ENCODE measurements at places on chromosomes 4 and X.

GRCh38 chr4:158906073-158906472 lies 137.2 kb downstream of the FNIP2 start:
- no peak overlapping the region for H3K4me3 ChIP-seq
- DNase-seq, result no peak
- no peak overlapping the region for H3K27ac ChIP-seq
- peaks cover 27% of the 10 kb centered on the region for H3K36me3 ChIP-seq
- H3K4me1 ChIP-seq, result no peaks in the 10 kb centered on the region
- H3K27me3 ChIP-seq, result no peaks in the 10 kb centered on the region

DNA sequence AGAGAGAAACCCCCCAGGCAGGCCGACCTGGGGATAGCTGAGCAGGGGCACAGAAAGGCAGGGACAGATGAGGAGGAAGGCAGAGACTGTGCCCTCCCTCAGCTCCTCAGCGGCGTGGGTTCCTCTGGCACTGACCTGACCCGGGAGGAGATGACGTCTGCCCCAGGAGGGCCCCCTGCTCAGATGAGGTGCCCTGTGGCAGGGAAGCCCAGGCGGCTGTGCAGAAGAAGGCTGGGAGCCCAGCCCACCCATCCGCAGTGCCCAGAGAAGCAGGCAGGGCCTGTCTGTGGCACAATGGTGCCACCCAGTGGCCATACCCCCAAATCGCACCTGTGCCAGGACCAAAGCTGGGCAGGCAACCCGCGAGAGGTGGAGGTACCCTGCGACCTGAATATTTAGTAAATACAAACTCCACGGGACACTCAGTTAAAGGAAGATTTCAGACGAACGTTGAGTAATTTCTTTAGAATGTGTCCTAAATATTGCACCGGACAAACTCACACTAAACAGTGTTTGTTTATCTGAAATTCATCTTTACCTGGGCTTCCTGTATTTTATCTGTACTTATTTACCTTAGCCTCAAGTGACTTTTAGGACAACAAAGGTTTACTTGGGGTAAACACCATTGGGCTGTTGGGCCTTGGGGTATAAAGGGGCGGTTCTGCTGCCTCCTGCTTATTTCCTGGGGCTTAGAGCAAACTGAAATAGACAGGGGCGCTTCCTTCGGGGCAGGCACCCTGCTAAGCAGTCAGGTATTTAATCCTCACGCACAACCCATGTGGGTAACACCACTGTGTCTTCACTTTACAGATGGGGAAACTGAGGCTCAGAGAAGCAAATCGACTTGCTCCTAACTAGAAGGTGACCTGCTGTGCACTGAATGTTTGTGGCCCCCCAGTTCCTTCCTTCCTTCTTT lies 46.5 kb upstream of the HMX1 start:
- no peaks in the 10 kb centered on the region for H3K36me3 ChIP-seq
- H3K27me3 ChIP-seq, result peaks cover 50% of the 10 kb centered on the region
- H3K4me3 ChIP-seq, result no peak overlapping the region
- peak; percentile 76 for DNase-seq

DNA sequence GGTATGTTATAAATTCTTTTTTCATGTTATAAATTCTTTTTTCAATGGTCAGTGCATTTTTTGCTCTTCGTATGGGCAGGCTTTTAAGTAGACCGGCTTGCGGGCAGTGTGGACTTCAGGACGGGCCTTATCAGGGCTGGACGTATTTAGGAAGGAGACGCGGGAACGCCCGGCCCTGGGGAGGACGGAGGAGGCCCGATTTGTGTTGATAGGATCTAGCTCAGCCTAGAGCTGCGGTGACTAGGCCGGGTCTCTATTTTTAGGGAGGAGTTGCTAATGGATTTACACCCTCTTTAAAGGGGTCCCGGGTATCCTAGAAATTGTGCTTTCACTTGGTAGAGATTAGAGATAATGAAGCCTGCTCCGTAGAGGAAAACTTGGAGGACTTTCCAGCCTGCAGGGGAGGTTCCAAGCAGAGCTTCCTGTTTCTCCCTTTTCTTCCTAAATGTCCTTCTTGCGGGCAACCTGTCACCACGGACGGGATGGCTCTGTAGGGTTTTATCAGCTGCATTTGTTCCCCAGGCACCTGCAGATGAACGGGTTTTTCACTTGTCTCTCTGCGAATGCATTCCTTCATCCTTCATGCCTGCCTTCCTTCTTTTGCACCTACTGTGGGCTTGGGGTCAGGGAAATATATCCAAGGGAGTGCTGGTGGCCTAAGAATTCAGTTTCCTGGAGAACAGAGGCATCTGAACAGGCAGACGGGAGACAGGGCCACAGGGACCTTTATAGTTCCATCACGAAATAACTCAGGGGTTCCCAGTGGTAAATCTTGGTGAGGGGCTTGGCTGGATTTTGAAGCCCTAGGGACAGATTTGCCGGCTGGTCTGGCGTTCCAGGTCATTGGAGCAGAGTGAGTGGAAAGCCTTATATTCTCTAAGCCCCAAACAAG lies 1.4 kb downstream of the CD99 start:
- H3K27me3 ChIP-seq, result no peaks in the 10 kb centered on the region
- peak overlapping the region; percentile 94 for H3K4me3 ChIP-seq
- H3K36me3 ChIP-seq, result no peaks in the 10 kb centered on the region
- H3K27ac ChIP-seq, result peak overlapping the region; percentile 95
- no peak for DNase-seq

DNA sequence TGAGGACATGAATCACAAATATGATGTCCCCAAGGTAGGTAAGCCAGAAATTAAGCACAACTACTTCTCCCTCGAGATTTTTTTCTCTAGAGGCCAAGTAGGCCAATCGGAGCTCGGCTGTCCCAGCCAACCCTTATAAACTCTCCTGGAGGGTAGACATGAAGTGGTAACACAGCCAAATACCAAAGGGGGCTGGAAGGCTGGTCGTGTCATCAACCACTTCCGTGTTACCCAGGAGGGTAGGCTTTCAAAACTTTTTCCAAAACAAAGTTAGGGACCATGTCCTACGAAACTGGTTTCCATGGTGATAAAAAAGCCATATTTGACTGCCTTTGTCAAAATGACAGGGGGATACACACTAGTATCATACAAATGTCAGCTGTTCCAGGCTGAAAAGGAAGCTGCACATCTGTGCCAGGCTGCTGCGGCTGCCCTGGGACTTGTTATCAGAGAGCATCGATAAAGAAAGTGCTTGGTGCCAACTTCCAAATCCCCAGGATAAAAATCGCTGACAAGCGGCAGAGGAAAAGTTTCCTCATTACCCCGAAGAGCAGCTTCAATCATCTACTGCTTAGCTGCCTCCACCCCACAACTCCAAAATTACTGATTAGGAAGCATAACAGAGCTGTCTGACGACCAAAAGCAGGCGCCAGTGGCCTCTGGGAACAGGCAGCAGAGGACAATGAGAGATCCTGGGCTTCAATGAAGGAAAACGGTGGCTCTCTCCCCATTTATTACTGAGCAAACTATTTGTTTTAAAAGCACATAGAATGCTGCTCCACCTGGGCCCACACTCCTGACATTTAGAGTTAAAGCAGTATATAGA lies 20.8 kb downstream of the BCOR start:
- H3K27ac ChIP-seq, result no peak overlapping the region
- DNase-seq, result no peak
- H3K36me3 ChIP-seq, result peaks cover 37% of the 10 kb centered on the region
- H3K4me1 ChIP-seq, result peaks cover 12% of the 10 kb centered on the region
- H3K27me3 ChIP-seq, result no peaks in the 10 kb centered on the region

- no peaks in the 10 kb centered on the region for H3K36me3 ChIP-seq
- no peaks in the 10 kb centered on the region for H3K27me3 ChIP-seq
- no peak overlapping the region for H3K27ac ChIP-seq
- H3K4me1 ChIP-seq, result peaks cover 8% of the 10 kb centered on the region
- H3K4me3 ChIP-seq, result no peak overlapping the region
- DNase-seq, result no peak
Measured at GRCh38 chr4:165437691-165438090, 58.9 kb downstream of the CPE start.

DNA sequence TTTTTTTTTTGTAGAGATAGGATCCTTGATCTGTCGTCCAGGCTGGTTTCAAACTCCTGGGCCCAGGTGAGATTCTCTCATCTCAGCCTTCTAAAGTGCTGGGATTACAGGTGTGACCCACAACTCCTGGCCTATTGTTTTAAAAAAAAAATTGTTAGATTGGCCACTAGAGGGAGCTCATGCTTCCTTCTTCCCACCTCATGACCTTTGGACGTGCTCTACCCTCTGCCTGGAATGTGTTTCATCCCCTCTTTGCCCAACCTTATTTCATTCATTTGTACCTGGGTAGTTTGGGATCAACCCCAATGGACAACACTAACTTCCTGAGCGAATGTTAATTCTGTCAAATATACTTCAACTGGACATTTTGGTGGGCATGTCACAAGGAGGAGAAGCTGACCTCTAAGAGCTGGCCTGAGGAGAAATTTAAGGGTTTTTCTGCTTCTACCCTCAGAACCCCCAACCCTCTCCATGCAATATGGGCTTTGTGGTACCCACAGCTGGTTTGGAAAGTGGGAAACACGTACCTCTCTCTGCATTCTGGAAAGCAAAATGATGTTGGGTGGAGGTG lies 6.4 kb downstream of the PPEF2 start:
- no peak overlapping the region for H3K4me3 ChIP-seq
- no peak overlapping the region for H3K27ac ChIP-seq
- no peak for DNase-seq
- no peaks in the 10 kb centered on the region for H3K4me1 ChIP-seq
- H3K27me3 ChIP-seq, result peaks cover 4% of the 10 kb centered on the region

DNA sequence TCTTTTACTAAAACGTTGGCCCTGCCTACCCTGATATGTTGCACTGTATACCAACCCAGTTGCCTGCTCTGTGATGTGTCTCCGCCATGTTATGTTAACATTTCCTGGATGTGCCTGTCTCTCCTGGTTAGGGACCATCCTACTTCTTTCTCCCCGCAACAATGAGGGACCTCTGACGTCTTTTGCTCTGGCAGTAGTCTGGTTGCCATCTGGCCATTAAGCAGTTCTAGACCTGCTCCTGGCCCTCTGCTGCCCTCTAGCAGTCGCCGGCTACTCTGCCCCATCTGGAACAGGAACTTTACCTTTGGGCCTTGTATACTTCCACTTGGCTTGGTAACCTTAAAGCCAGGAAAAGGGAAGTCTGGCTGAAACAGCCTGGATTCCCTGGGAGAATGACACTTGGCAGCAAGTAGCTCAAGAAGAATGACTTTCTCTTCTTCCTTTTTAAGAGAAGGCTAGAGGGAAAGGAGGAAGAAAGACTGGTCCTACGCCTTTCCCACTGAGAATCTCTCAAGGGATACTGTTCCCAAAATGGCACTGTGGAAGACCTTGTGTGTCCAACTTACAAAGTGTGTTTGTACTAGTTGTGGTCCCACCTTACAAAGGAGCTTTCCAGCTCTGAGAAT lies 63.5 kb downstream of the GPC3 start:
- H3K4me1 ChIP-seq, result no peaks in the 10 kb centered on the region
- H3K36me3 ChIP-seq, result no peaks in the 10 kb centered on the region
- H3K4me3 ChIP-seq, result no peak overlapping the region
- DNase-seq, result no peak
- no peak overlapping the region for H3K27ac ChIP-seq

GRCh38 chrX:17735406-17735805 lies 1.9 kb upstream of the SCML1 start:
- H3K36me3 ChIP-seq, result no peaks in the 10 kb centered on the region
- H3K27me3 ChIP-seq, result no peaks in the 10 kb centered on the region
- no peak overlapping the region for H3K4me3 ChIP-seq

GRCh38 chrX:33171041-33171440 lies 40.3 kb downstream of the DMD start:
- no peaks in the 10 kb centered on the region for H3K36me3 ChIP-seq
- H3K27me3 ChIP-seq, result no peaks in the 10 kb centered on the region
- H3K27ac ChIP-seq, result no peak overlapping the region
- no peak for DNase-seq
- no peaks in the 10 kb centered on the region for H3K4me1 ChIP-seq

DNA sequence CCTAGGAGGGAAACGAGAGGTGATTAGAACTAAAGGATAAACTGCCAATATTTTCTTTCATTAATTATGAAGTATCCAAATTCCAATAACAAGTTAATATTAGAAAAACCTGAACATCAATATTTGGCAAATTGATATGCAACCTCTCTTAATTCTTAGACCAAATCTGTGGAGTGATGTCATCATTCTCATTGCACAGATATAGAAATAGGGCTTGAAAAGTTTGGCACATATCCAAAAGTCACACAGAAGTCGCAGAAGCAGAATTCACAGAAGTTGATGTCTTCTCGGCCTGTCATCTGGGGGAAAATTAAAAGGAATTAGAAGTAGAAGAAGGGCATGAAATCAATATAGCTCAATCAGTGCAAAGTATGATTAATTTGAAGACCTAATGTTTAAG lies 36.9 kb downstream of the ENPEP start:
- H3K4me1 ChIP-seq, result peaks cover 7% of the 10 kb centered on the region
- H3K36me3 ChIP-seq, result no peaks in the 10 kb centered on the region
- DNase-seq, result no peak
- no peak overlapping the region for H3K4me3 ChIP-seq

DNA sequence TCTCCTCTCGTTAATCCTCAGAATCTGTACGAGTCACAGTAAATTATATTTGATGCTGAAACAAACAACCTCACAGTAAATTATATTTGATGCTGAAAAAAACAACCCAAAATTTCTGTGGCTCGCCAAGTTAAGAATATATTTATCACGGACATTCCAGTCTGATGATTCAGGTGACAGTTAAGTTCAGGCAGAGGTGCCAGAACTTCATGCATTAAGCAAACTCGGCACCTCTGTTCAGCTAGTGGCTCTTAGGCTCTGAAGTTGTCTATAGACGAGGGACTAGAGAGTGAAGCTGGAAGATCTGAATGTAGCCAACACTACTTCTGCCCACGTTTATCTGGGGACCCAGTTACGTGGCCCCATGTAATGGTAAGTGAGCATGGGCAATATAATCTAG lies 132.2 kb upstream of the AGA start:
- no peak overlapping the region for H3K4me3 ChIP-seq
- no peaks in the 10 kb centered on the region for H3K4me1 ChIP-seq
- DNase-seq, result no peak
- no peaks in the 10 kb centered on the region for H3K36me3 ChIP-seq
- no peaks in the 10 kb centered on the region for H3K27me3 ChIP-seq

DNA sequence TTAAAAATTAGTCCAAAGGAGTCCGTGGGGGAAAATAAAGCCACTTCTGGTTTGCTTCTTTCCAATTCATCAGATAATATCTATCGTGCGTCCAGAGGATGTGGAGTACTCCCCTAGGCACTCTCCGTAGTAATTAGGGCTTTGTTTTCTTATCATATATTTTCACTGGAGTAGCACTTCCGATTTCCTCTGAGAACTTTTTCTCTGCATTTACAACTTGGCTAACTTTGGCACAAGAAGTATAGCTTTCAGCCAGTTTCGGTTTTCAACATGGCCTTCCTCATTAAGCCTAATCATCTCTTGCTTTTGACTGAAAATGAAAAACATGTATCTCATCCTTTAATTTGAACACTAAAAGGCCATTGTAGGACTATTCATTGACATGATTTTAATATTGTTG lies 80.5 kb downstream of the CASP3 start:
- no peaks in the 10 kb centered on the region for H3K36me3 ChIP-seq
- no peaks in the 10 kb centered on the region for H3K4me1 ChIP-seq
- no peak overlapping the region for H3K4me3 ChIP-seq
- no peak for DNase-seq

GRCh38 chr4:15906020-15906443 lies 32.5 kb downstream of the FGFBP1 start:
- DNase-seq, result peak; percentile 74
- H3K36me3 ChIP-seq, result no peaks in the 10 kb centered on the region
- peak overlapping the region; percentile 33 for H3K4me3 ChIP-seq
- H3K27me3 ChIP-seq, result peaks cover 3% of the 10 kb centered on the region
- H3K27ac ChIP-seq, result no peak overlapping the region

GRCh38 chr4:178198691-178199090 lies 756.5 kb upstream of the AGA start:
- H3K27me3 ChIP-seq, result no peaks in the 10 kb centered on the region
- no peak for DNase-seq
- no peaks in the 10 kb centered on the region for H3K36me3 ChIP-seq
- no peak overlapping the region for H3K4me3 ChIP-seq
- H3K27ac ChIP-seq, result no peak overlapping the region
